ENCODE measurements at places on chromosomes 2 and 18.

DNA sequence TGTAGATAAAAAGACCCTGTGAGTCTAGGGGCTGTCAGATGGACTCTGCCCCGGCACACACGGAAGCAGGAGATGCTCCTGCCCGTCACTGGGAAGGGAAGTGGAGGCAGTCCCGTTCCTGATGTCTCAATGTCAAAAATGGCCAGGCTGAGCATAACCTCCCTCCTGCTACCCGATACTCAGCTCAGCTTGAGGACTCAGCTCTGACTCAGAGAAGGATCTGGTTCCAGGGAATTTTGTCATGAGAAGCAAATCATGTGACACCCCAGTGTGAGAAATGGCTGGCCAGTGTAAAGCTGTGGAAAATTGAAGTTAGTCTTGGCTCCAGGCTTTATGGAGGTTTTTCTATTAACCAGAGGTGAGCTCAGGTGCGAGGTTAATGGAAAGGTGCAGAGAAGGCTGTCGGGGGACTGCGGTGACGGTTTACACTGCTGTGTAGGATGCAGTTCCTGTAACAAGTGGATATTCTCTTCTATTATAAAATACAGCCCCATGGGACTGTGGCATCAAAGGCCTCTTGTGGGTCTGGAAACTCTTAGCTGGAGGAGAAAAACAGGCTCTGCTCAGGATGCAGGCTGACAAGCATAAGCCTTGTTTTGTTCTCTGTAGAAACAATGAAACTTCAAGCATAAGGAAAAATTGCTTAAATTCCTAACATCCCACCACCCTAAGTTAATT lies 24.7 kb upstream of the AGAP1 start:
- no peak for DNase-seq

- no peak for DNase-seq
Observed at GRCh38 chr18:68519336-68519735, 195.6 kb downstream of the TMX3 start.

- no peak for DNase-seq
Observed at GRCh38 chr2:237956402-237956736, 10.4 kb upstream of the UBE2F start.

- no peak for DNase-seq
Observed at GRCh38 chr2:239234191-239235175, 166.3 kb downstream of the HDAC4 start.

- DNase-seq: no peak
Observed at GRCh38 chr18:346600-346999, 78.8 kb upstream of the THOC1 start.

DNA sequence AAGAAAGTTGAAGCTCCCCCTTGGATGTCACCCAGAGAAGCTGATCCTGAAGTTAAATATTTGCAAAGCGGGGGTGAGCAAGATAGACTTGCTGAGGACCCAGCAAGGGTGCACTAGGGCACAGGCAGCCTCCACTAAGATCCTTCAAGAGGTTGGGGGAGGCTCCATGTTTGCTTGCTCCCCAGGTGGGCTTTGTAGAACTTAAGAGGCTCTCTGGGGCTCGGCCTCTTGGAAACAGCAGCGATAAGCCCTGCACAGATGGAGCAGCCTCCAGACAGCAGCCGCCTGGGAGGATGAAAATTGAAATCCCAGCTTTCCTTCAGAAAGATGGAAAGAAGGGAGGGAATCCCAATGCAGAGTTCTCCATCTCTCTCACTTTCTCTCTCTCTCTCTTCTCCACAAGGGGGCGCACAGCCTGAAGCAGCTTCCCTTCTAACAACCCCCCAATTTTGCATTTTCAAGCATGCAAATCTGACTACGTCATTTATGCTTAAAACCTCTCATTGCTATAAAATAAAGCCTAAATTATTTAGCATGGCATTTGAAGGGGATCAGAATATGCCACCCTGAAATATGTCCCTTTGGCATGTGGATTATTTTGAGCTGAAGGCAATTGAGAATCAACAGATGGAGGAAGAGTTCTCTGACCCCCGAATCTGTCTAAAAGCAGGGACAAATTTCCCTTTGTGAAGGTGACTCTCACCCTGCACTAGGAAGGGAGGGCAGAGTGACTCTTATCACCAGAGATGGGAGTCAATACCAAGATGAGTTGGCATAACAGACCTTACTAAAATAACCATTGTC lies 185.7 kb upstream of the KLHL29 start:
- DNase-seq: no peak

DNA sequence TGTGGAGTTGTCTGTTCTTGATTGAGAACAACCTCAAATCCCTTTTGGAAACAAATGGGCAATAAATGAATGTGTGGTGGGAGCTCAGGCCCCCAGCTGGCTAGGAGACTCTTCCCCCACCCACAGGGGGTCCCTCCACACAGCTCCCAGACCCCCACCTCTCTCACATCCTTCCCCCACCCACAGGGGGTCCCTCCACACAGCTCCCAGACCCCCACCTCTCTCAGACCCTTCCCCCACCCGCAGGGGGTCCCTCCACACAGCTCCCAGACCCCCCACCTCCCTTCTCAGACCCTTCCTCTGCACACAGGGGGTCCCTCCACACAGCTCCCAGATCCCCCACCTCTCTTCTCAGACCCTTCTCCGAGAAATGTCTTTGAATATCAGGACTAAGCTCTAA lies 79.0 kb upstream of the CTDP1 start:
- DNase-seq: no peak
